NCI-H748 treated with DMSO at 0.1 percent for 48 hours (cell line): ENCODE measurements at places on chromosomes 3 and 15.

DNA sequence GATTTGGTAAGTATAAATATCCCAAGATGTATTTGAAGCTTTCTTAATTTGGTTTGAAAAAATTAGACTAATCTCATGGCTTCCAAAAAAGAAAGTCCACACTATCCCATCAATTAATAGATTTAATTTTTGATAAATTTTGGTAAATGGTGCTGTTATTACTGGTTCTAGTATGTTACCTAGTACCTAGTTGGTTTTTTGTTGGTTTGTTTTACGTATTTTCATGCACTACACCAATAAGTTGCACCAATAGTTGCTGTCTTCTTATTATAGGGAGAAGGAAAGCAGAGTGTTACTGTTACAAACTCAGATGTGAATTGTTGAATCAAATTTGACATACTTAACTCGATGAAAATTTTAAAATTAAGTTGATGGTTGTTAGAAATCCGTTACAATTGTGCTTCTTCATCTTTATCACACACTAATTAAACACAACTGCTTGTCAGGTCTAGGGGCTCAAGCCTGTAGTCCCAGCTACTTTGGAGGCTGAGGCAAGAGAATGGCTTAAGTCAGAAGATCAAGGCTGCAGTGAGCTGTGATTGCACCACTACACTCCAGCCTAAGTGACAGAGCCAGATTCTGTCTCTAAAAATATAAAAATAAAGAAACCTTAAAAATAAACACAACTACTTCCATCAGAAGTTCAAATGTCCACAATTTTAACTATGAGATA, 23.1 kb upstream of the MBNL1 start:
- DNase-seq = no peak

- no peak for DNase-seq
Observed at GRCh38 chr15:33014586-33014985, 179.9 kb downstream of the FMN1 start.

DNA sequence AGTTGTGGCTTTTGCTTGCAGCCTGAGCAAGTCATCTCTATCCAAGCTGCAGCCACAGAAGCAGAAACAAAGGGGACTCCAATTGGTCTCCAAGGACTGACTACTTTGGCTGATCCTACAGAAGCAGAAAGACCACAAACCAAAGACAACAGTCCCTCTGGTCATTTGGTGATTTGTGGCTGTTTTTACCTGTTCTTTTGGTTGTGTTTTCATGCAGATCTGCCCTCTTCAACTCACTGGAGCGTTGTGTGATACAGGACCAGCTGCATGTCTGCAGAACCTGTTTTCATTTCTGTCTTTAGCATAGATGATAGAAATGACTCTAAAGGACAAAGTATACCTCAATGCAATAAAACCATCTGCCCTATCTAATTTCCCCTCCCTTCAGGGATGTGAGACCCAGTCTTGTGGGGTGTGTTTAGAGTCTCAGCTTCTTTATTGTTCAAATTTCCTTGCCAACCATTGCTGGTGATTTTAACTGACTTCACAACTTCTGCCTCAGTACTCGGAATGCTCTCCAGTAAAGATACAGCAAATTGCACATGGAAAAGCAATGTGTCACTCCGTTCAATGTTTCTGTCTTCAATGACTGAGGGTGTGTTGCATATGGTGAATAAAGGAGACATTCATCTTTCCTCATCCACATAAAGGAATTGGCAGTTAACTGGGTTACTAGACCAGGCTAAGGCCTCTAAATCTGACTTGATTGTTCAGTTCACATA, 48.9 kb upstream of the SLC7A14 start:
- no peak for DNase-seq

GRCh38 chr3:141498598-141499223, 11.9 kb downstream of the RASA2 start:
- no peak for DNase-seq

DNA sequence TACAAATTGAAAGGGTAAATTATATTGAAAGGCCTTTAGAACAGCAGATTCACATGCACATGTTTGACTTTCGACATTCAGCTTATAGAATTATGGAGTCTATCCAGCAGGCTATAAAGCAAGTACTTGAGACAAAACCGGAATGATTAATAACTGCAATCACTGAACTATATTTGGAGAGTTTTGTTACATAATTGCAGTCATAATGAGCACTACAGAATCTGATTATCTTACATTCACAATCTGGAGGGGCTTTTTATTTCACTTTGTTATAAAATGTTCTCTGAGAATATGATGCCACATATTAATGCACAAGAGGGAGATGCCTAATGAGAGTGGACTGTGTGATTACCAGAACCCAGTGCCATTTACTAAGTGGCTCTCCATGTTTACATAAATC, 64.3 kb downstream of the NSUN3 start:
- peak; percentile 66 for DNase-seq

DNA sequence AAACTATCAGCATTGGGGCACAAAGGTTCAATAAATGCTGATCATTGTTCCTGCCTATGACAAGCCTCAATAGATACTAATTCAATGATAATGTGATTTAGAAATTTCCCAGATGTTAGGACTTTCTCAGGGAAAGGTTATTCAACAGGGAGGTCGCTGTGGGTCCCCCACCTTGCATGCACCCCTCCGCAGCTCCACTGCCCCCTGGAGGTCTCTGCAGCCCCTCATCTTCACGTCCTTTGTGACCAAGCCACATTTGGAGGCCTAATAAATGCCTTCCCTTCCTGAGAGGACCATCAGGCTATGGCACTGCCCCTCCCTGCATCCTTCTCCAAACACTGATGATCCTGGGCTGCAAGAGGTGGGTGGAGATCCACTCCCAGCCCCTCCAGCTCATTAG, 50.2 kb downstream of the NOX5 start:
- DNase-seq = no peak

GRCh38 chr15:67199881-67200763, 54.3 kb downstream of the AAGAB start:
- no peak for DNase-seq

- no peak for DNase-seq
Observed at GRCh38 chr15:52683580-52683979, 4.4 kb upstream of the ATOSA start.

- DNase-seq = no peak
Observed at GRCh38 chr15:72764656-72765055, 18.9 kb downstream of the ADPGK start.

GRCh38 chr3:140336465-140336864, 341.4 kb upstream of the TRIM42 start:
- no peak for DNase-seq

DNA sequence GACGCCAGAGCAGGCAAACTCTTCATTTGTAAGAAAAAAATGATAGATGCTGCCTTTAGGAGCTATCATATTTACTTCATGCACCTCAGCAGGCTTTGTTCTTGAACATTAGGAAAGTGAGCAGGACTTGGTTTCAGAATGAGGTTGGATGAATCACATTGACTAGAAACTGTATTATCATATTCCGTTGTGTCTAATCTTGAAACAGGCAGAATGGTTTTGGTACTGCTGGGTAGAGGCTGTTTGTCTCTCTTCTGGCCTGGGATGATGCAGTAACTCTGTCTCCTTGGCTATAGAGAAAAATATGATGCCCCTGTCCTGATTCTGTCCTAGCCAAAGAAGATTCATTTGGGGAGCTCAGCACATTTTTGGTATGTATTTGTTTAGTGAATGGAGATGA, 344.2 kb upstream of the GRM7 start:
- DNase-seq = no peak

- DNase-seq = no peak
Observed at GRCh38 chr15:45442507-45443135, 64.3 kb upstream of the GATM start.

GRCh38 chr15:78830514-78831228, 19.4 kb upstream of the ADAMTS7 start:
- no peak for DNase-seq

GRCh38 chr3:22296601-22297000, 545.6 kb upstream of the ZNF385D start:
- DNase-seq = no peak

DNA sequence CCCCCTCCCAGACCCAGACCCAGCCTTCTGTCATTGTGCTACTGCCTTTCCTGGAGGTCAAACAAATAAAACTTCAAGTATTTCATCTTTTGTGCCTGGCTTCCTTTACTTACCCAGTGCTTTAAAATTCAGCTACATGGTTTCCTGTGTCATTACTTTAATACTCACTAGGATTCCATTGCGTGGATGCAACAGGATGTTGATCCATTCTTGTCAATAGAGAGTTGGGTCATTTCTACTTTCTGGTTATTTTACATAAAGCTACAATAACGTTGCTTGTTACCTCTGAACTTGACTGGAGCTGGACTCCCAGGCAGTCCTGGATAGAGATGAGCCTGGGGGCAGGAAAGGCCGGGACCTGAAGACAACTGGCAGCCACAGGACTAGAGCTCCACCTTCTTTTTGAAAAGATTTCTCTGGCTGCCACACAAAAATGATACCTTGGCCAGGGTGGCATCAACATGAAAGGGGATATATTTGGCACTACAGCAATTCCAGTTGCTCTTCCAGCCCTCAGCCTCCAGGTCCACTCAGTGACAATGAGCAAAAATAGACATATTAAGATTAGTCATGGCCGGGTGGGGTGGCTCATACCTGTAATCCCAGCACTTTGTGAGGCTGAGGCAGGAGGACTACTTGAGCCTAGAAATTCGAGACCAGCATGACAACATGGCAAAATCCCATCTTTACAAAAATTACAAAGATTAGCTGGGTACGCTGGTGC, 23.3 kb upstream of the HEG1 start:
- DNase-seq = no peak

- no peak for DNase-seq
Observed at GRCh38 chr3:22257252-22257651, 506.2 kb upstream of the ZNF385D start.

GRCh38 chr15:48888836-48889235, 10.9 kb downstream of the EID1 start:
- no peak for DNase-seq
